MM.1S (cell line): ENCODE measurements at places on chromosomes 11 and 22.

DNA sequence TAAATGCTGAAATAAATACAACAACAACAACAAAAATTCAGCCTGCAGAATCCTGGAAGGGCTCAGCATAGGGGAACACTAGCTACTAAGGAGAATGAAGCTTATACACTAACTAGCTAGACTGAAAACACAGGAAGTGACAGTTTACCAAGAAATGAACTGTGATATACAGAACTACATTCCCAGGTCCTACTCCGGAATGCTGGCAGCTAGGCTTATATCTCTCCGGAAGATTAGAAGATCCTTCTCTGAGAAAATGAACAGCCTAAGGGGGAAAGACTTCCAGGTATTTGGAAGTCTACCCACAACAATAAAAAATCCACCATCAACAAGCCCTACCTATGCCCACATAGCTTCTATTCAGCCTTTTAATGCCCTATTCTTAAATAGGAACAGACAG lies 31.0 kb downstream of the CCDC34 start:
- DNase-seq, result no peak

DNA sequence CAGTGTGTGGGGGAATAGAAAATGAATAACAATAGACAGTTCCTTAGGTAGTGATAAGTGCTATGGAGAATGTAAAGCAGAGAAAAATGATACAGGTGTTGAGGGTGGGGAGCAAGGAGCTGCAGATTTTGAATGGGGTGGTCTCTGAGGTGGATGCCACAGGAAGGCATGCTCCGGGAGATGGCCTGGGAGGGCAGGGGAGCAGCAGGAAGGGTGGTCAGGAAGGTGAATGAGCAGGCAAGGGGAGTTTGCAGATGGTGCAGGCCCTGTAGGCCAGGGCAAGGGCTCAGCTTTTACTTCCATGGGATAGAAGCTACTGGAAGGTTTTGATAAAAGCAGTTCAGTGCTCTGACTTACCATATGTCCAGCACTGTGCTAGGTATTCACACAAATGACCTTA lies 44.8 kb downstream of the FDX1 start:
- no peak for DNase-seq

GRCh38 chr11:134710861-134711407 lies 298.9 kb upstream of the B3GAT1 start:
- no peak for DNase-seq

GRCh38 chr11:67439321-67440228 lies 2.1 kb upstream of the PTPRCAP start:
- no peak for DNase-seq

- no peak for DNase-seq
Observed at GRCh38 chr11:118180300-118180703, 3.9 kb upstream of the SCN2B start.

DNA sequence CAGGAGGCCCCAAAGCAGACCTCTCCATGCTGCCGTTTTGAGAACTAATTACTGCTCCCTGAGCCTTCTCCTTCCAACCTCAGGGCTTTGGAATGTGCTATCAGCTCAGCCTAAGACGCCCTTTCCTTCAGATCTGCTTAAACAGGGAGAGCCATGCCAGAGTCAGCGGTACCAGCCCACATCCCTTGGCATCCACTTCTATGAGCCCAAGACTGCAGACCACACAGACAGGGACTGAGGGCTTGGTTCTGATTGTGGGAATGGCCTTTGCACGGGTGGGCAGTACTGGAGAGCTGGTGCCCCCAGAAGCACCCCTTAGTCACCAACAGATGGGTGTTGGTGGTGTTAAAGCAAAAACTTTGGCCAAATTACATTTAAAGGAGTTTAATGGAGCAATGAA lies 146.5 kb downstream of the TTC17 start:
- no peak for DNase-seq

DNA sequence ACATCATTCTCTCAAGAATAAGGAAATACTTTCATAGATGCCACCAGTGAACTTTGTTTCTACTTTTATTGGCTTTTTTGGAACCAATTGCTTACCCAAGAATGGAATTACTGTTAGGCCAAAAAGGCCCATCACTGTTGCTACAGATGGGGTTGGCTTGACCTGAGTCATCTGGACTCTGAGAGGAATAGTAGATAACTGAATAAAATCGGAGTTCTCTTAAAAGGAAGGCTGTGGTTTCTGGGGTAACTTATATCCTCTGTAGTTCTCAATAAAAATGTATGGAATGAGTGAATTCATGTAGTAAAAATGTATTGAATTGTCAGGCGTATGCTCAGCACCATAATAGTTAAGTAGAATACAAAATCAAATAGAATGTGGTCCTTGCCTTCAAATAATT lies 56.6 kb downstream of the ARHGEF12 start:
- no peak for DNase-seq

DNA sequence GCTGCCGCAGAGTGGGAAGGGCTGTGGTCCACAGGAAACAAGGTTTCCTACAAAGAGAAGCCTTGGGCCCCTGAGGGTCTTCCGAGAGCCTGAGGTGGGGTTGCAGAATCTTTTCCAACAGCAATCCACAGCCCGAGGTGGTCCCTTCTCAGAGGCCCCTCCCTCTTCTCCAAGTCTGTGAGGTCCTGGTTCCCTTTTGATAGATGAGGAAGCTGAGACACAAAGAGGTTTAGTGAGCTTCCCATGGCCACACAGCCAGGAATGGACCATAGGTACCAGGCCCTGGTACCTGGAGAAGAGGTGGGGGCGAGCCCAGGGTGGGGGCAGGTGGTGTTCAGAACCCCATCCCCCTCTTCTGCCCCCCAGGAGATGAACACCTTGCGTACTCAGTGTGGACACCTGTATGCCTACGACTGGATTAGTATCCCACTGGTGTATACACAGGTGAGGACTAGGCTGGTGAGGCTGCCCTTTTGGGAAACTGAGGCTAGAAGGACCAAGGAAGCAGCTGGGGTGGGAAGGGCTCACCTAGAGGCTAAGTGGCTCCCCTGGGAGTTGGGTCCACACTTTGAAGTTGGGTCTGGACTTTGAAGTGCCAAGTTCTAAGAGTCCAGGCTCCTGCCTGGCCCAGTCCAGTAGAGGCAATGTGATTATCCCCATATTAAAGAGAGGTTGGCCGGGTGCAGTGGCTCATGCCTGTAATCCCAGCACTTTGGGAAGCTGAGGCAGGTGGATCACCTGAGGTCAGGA lies 7.0 kb downstream of the BEST1 start:
- no peak for DNase-seq

DNA sequence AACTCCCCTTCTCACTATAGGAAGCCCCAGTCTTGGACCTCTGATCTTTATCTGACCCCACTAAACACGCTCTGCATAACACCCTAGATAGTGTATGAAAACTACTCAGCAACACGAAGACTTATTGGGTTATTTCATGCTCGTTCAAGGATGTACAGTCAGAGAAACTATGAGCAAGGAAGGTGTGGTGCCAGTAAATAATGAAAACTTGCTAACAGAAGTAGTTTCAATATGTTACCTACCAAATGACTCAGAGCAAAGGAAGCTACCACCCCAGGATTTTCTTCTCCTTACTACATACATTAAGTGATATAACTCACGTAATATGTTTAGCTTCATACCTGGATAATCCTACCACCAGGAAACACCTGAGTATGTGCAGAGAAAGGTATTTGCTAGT lies 25.9 kb upstream of the LYVE1 start:
- no peak for DNase-seq

- no peak for DNase-seq
Observed at GRCh38 chr11:110097459-110098012, 4.3 kb downstream of the ZC3H12C start.

GRCh38 chr22:35369996-35370395 lies 10.9 kb upstream of the HMOX1 start:
- no peak for DNase-seq

GRCh38 chr11:125272821-125273220 lies 108.3 kb downstream of the PKNOX2 start:
- no peak for DNase-seq

DNA sequence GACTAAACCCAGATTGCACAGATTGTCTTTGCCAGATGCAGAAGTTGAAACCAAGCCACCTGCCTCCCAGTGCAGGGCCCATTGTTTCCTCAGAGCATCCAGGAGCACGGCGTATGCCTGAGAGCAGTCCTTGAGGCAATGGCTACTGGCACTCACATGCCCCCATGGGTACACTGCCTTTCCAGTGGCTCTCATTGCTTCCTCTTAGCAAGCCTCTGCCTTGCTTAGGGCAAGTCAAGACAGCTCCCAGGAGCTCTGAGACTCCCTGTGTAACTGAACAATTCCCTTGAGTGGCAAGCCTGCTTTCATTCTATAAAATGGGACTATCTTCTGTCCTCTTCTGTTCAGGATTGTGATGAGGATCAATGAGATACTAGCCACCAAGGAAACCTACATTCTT lies 4.1 kb downstream of the SYTL2 start:
- no peak for DNase-seq

DNA sequence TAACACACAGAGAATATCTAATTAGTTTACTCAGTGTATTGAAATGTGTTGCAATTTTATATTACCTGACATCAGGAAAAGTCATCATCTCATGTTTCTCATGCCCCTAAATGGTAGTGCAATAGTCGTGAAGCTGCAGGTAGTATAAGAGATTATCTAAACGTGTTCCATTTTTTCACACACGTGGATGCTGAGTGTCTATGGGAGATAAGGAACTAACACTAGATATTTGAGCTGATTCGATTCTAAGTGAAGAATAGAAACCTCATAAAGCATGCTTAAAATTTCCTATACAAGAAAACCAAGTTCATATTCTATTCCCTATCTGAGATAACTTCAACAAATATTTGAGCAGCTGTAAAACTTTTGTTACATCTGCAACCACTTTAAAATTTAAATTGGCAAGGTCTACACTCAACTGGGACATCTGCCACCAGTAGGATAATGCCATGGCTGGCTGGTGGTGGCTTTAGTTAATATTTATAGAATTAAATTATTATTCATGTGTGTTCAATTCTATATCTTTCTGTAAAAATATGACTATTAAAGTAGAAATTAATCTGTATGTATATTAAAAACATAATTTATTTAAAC lies 388.8 kb downstream of the LUZP2 start:
- no peak for DNase-seq

DNA sequence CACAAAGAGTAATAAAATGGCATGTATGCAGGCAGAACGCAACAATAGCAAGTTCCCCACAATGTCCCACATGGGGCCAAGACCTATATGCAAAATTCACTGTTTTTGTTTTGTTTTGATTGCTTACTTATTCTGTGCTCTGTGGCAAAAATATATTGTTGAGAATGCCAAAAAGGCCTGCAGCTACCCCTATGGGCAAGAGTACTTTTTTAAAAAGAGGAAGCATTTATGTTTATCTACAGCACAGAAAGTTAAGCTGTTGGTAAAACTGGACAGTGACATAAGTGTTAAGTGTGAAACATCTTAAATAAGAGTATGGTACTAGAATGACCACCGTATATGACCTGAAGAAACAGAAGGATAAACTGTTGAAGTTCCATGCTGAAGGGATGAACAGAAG lies 301.9 kb upstream of the ZC3H12C start:
- no peak for DNase-seq

GRCh38 chr11:66920978-66921784 lies 37.0 kb downstream of the PC start:
- no peak for DNase-seq

DNA sequence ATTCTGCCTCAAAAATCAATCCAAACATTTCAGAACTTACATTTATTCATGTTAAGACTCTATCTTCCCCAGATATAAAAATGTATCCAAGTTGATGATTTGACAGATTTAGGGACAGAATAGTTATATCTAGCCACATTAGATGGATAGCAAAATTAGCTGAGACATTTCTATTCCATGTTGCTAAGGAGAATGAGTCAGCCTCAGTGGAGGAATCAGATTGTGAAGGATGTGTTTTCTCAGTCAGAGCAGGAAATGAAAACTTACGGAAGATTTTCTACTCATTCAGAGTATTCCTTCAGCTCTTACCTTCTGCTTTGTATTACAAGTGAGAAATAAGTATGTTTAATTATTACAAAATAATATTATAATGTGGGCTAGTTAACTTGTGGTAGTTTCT lies 556.3 kb upstream of the ANO3 start:
- DNase-seq, result no peak

GRCh38 chr22:45504373-45505341 lies 2.0 kb downstream of the FBLN1 start:
- DNase-seq, result no peak

DNA sequence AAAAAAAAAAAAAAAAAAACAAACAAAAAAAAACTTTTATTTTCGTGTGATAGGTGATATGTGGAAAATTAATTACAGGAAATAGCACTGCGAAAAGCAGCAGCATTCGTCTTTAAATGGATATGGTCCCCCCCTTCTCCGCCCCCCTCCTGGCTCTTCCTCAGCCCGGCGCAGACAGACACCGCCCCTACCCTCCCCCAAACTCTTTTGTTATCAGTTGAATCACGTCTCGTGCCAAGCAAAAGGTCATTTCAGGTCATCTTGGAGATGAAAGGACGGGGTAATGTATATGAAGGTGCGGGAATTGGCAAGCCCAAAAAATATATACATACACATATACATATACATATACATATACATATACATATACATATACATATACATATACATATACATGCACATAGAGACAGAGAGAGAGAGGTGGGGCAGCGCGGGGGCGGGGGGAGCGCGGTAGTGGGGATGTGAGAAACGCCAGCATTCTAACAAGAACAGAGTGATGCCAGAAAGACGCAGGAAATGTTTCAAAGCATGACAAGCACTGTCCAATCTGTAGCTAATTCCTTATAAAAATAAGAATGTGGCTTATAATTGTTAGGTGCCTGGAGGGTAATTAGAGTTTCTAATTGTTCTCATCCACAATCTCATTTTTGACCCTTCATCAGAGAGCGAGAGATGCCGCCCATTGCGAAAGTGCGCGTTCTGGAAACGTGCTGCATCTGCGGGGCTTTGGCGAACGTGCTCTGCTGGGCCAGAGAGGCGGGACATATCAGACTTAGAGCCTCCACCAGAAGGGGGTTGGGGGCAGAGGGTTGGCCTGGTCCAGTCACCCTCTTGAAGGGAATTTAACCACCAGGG lies 214.5 kb upstream of the UBASH3B start:
- no peak for DNase-seq

DNA sequence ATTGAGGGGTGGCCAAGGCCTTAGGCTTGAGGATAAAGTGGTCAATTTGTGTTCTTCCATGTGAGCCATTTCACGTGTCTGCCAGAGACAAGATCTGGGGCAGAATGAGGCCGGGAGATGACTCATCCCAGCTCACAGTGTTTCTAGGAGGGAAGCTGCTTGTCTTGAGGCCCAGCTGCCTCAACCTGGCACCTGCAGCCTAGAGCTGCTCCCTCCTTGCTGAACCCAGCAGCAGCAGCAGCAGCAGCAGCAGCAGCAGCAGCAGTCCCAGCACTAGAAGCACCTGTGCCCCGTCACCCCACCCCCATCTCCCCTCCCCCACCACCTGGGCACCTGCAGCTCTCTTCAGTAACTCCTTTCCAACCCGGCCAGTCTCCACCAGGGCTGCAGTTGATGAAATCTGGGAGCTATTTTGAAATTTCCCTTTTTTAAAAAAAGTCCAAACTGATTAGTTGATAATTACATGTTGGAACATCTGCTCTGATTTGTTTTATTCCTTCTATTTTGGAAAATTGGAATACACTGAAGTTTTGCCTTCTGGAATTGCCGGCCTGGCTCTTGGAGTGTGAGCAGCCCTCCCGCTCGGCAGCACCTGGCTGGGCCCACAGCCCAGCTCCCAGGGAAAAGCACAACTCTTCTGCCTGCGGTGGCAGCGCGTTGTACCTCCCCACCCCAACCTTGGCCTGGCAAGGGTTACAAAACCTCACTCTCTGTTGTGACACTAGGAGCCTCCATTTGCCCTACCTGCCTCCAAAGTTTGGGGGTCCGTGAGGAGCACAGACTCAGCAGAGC lies 143.5 kb downstream of the NXPE2 start:
- peak; percentile 54 for DNase-seq

GRCh38 chr22:35629406-35630216 lies 12.5 kb upstream of the MB start:
- peak; percentile 31 for DNase-seq

- no peak for DNase-seq
Observed at GRCh38 chr11:62061356-62062222, 62.2 kb upstream of the INCENP start.
